Left lobe of liver (tissue), 2 donors: ENCODE measurements at places on chromosomes 3 and 15.

DNA sequence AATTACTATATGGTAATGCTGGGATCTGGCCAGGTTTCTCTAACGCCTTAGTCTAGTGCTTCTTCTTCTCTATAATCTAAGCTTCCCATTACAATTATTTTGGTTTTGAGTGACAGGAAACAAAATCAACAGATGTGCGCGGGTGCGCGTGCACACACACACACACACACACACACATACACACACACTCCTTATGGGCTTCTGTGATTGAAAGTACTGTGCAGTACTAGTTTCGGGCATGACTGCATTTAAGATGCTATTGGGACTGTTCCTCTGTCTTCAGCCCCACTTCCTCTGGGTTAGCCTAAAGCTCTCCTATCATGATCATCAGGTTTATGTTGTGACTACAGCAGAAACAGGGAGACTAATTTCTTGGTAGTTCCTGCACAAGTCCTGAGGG lies 32.2 kb downstream of the EPHB1 start:
- no peak for DNase-seq

DNA sequence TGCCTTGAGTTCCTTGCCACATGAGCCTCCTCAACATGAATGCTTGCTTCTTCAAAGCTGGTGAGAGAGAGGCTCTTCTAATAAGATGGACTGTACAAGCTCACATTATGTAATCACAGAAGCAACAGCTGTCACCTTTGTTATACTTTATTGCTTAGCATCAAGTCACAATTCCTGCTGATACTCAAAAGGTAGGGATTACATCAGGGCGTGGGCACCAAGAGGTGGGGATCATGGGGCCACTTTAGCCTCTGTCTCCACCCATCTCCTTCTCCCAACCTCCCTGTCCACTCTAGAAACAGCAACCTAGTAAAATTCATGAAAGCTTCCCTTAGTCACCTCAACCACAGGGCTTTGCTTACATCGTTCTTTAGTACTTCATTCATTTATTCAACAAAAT lies 95.9 kb downstream of the FAM43A start:
- no peak for DNase-seq

- DNase-seq: no peak
Measured at GRCh38 chr3:154976072-154976983, 103.8 kb upstream of the MME start.

- peak; percentile 31 for DNase-seq
Measured at GRCh38 chr3:133938770-133939462, 43.2 kb upstream of the RAB6B start.

DNA sequence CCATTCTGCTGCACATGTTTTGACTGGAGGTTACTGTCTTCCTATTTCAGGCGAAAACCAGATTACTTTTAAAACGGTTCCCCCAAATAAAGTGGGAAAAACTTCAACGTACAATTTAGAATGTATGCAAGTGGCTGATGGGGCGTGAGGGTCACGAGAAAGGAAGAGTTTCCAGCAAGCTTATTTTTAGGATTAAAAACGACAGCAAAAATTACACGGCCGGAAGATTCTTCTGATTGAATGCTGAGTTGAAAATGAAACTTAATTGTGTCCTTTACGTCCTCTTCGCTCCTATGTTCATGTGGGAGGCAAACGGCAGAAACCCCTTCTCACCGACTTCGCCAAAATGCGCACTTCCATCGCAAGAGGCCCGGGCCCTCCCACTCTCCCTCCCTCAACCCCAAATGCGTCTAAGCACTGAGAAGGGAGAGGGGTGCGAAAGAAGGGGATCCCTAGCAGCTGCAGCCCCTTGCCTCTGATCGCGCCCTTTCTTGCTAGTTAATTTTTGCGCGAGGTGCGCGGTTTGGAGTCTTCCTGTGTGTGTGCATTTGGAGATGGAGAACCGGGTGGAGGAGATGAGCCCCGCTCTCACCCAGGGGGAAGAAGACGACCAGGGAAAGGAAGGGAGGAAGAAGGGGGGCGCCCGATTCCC lies 656 bp downstream of the CD47 start:
- DNase-seq: no peak

DNA sequence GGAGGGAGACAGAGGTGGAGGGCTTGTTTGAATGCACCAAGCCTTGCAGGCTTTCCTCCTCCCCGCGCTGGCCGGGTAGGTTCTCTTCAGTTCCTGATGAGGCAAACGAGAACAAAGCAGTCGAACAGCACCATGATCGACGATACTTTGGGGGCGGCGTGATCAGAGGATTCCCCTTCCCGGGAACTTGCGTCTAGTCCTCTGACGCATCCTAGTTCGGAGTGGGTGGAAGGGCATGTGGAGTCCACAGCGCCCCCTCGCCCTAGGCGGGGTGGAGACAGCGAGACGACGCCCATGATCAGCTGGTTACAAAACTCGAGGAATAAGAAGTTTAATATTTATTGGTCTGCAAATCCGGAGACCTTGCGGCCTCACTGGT lies 452 bp upstream of the SV2B start:
- no peak for DNase-seq

DNA sequence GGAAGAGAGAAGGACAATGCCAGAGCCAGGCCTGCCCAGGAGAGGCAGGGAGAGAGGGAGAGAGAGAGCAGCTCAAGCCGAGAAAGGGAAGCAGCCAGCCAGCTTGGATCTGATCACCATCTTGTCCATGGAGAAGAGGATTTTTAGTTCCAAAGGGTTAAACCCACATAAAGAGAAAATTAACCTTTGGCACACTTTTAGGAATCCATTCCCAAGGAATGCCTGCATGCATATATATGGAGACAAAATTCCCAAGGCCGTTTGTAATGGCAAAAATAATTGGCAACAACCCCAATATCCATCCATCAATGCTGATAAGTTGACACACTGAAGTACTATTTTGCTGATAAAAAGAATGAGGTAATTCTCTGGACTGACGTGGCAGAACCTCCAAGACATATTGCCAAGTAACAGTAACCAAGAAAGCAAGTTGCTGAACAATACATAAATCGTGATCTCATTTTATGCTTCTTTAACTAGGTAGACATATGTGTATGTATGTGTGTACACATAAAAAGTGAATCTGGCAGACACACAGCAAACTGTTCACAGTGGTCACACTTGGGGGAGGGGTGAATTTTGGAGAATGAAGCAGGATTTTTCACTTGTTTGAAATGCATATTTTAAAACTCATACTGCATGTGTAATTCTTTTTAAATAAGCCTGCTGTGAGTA lies 7.5 kb upstream of the STRA6 start:
- DNase-seq: no peak

DNA sequence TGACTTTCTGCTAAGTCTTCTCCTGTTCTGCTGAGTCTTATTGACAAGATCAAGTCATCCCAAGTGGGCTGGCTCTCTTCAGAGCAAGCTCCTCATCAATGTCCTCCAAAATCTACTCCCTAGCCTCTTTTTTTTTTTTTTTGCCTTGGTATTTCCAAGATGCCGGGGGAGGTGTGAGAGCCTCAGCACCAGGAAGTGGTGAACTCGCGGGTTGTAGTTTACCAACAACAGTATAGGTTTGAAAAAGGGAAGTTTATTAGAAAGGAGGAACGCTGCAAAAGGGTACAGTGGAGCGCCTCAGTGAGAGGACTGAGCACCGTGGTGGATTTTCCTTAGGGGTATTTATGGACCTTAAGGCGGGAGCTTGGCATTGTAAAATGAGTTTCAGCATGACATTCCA lies 94.3 kb upstream of the SGO1 start:
- no peak for DNase-seq

- DNase-seq: no peak
Measured at GRCh38 chr3:24830230-24831152, 335.8 kb upstream of the THRB start.

GRCh38 chr3:69204315-69204957 lies 82.0 kb upstream of the LMOD3 start:
- DNase-seq: no peak

GRCh38 chr15:85037641-85038040 lies 56.0 kb downstream of the PDE8A start:
- no peak for DNase-seq

DNA sequence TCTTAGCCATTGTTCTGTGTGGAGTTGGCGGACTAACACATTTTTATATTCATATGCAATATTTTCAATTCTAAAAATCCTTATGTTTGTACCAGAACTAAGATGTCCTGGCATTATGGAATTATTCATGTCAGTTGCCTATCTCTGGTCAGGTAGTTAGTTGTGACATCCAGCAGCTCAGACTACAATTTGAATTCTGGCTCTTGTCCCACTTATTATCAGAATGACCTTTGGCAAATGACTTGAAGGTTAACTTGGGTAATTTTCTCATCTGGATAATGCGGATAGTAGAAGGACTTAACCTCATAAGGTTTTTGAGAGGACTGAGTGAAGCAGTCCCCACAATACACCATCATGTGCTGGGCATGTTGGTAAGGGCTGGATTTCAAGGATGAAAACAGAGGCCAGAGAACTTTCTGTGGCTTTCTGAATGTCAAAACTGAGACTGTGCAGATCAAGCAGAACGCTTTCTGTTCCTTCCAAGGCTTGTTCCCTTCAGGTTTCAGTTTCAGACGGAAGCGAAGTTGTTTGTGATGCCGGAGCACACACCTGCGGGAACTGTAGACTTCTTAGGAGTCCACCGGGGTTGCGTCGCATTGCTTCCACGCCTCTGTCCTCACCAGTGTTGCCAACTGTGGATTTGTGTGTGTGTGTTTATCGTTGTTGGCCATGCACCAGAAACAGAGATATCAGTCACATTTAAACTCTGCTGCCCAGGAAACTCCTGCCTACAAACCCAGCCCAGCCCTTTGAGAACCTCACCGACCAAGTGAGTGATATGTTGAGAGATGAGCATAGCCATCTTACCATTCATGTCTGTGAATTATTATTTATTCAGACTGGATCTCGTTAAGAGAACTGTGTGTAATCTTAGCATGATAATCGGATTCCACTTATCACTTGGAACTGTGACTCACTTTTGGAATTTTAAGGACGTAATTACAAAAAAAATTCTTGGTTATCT lies 76.0 kb downstream of the PTPRG start:
- DNase-seq: peak; percentile 76

DNA sequence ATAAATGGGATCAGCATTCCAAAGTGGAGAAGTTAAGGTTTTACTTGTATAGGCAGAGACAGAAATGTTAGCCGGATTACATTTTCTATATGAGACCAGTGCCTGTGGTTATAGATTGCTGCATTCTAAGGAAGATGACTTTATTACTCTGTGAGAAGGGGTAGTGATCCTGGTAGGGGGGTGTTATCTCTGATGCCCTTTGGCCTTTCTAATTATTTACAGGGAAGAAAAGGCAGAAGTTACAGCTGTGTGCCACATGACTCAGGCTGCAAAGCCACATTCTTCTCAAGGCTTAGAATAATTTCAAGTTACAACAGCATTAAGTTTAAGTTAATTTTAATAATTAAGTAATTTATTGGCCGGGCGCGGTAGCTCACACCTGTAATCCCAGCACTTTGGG lies 2.2 kb upstream of the TMC3 start:
- DNase-seq: no peak

DNA sequence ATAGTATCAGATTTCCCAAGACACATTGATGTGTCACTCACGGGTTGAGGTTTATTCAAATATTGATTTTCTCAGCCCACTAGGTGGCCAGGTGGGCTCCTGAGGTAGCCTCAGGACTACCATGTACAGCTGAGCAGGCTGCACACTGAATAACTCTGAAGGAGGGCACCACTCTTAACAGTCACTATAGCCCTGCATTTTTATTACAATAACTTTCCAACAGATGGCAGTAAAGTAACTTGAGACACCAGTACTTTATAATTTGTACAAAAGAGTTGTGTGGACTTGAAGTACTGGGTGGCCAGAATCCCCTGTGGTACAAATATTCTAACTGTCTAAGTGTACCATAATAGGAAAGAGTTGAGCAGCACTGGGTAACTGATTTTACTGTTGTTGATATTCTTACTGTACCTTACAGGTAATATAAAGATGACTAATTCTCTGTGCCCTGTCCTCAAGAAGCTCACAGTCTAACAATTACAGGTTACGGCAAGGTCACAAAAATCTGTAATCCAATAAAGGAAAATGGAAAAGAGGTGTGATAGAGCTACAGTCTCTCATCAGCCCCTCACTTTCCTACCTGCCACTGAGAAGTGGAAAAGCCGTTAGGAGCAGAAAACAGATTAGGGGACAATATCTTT lies 76.0 kb downstream of the ETFA start:
- DNase-seq: no peak

DNA sequence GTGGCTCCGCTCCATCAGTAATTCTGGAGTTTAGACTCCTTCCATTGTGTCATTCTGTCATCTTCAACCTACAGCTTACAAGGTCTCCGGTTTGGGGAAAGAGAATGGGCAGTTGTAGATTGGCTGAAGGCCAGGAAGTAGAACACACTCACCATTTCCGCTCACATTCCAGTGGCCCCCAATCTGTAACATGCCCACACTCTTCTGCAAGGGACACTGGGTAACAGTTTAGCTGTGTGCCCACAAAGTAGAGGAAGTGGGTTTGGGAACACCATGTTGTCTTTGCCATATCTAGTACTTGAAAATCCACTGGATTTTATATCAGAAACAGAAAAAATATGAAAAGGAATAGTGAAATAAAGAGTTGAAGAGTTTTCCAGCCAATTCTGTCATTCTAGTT lies 153.5 kb downstream of the SV2B start:
- no peak for DNase-seq

- no peak for DNase-seq
Measured at GRCh38 chr3:45858809-45859543, 17.1 kb upstream of the LZTFL1 start.

DNA sequence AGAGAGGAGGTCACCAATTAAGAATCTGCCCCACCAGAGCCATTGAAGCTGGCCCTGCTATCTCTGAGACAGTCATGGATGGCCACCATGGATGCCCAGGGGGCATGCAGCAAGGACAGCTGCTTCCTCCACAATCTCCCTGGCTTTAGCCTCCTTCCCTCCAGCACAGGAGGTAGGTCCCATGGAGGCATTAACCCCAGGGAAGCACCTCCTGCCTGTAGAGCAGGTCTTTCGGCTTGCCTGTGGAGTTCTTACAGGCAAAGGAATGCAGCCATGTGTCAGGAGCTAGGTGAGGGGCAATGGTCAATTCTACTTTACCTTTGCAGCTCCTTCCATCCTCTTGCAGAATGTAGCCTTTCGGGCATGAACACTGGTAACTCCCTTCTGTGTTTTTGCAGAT lies 93.8 kb downstream of the DUT start:
- no peak for DNase-seq

GRCh38 chr15:40340740-40341400 lies at the start of gene CCDC9B:
Gene CCDC9B (minus strand): TSS chr15:40340939. CDS start chr15:40340819, 120 bp downstream.
- peak; percentile 94 for DNase-seq

GRCh38 chr3:186330772-186331460 lies 31.1 kb downstream of the DGKG start:
- no peak for DNase-seq
